ENCODE measurements at places on chromosomes 7 and 10.
A peak's percentile ranks its signal among the peaks of the same experiment; 100 is the strongest.

- DNase-seq: no peak
These were observed 14.7 kb upstream of the ASB4 start for GRCh38 chr7:95471071-95471470.

DNA sequence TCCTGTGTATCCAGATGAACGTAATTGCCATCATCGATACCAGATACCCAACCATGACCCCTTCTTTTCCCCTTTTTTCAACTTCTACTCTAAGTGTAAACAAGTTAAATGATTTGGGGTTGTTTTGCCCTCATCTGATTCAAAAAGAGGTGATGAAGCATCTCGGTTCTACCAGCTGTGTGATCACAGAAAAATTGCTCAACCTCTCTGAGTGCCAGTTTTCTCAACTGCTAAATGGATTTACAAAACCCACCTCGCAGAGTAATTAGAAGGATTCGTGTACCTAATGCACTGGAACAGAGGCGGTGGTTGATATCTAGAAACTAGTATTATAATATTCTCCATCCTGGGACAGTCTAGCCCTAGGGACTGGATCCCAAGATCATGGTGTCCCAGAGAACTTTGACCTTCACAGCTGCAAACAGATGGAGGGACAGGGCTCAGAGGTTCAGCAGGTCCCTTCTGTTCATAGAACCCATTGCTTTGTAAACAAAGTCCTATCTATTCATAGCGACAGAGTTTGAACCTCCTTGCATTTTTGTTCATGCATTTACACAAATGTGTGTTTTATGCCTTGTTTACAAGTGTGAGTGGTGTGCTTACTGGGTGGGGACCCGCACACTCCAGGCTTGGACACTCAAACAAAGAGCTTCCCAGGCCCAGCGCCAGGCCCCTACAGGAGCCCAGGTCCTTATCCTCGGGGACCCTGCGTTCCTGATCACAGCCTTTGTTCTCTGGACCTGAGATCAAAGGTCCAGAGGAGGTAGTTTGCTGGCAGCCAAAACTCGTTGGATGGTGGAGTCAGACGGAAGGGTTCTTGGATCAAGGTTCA is 46.4 kb downstream of the CALML3 start:
- DNase-seq: no peak

- DNase-seq: peak; percentile 98
These were observed 179.9 kb downstream of the NRP1 start for GRCh38 chr10:33154590-33154989.

DNA sequence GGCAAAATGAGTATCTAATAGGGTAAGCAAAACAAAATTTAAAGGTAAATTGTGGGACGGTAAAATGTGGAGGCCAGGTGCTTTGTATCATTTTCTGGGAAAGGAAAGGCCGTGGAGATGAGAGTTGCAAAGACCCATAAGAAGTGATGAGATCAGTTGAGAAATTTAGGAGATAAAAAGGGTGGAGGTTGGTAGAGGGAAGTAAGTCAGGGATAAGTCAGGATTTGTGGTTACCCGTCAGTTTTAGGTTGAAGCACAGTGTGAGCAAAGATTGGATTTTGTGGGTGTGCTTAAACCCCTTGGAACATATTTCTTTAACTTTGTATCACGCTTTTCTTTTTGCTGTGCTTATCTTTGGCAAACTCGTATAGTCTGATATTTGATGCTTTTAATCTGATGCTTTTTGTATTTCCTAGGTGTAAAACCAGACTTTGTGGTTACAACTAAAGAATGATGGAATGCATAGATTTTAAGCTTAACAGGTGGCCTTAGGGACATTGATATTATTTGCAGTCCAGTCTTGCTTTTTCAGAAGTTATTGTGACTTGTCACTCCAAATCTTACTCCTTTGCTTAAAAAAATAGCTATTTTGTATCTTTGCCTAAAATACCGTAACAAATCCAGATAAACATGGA is 1.2 kb downstream of the BTRC start:
- DNase-seq: no peak

DNA sequence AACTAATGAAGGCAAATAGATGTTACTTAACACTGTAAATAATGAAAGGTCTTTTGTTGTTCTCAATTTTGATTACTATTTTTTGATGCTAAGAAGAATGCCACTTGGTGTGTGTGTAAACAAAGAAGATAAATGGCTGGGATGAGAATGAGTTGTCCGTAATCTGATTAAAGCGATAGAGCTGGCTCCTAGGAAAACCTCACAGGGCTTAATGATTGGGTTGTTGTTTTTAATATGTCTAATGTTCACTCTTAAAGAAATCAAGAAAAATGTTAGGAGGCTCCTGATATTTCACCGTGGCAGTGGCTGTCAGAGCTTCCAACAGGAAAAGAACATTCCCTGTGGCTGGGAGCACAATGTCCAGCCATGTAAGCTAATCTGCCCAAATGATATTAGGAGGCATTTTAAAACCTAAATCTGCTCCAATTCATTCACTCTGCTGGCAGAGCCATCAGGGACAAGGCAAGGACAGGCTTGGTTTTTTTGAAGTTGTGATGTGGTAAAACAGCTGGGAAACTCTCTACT is 243.9 kb downstream of the SNX10 start:
- no peak for DNase-seq

DNA sequence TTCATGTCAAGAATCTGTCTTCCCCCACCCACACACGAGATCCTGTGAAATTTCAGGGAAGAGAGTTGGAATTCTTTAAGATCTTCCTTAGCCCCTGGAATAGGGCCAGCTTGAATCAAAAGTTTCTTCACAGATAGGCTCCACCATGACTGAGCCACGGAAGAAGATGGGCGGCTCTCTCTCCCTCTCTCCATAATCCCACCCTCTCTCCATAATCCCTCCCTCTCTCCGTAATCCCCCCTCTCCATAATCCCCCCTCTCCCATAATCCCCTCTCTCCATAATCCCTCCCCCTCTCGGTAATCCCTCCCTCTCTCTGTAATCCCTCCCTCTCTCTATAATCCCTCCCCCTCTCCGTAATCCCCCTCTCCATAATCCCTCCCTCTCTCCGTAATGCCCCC is 20.4 kb downstream of the SHH start:
- DNase-seq: no peak

- no peak for DNase-seq
These were observed 99.1 kb downstream of the NRP1 start for GRCh38 chr10:33235251-33235884.

- peak; percentile 46 for DNase-seq
These were observed 1.4 kb downstream of the RHEB start for GRCh38 chr7:151518105-151518946.

GRCh38 chr7:47503281-47503680 is 78.6 kb downstream of the TNS3 start:
- DNase-seq: peak; percentile 71

Measured in fibroblast of skin of back (primary cell).